ENCODE measurements at places on chromosomes 5 and 9.

GRCh38 chr9:133512253-133513213 lies 12.2 kb downstream of the MYMK start:
- DNase-seq, result no peak

- DNase-seq, result peak; percentile 58
Measured at GRCh38 chr5:145797336-145797735, 37.8 kb downstream of the PRELID2 start.

DNA sequence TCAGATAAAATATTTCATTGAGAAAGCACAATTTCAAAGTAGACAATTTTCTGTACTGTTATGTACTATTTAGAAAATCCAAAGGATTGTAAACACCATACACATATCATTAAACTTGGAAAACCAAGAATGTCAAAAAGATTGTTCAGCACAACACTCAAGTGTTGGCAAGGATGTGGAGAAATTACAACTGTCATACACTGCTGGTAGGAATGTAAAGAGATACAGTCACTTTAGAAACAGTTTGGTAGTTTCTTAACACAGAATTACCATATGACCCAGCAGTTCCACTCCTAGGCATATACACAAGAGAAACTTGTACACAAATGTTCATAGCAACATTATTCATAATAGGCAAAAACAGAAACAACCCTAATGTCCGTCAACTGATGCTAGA lies 71.2 kb downstream of the OR2K2 start:
- DNase-seq, result no peak

- DNase-seq, result peak; percentile 51
Measured at GRCh38 chr5:179907556-179908324, at the start of gene TBC1D9B. TSS of gene TBC1D9B (minus strand) at chr5:179907897. CDS start at chr5:179907821, 76 bp downstream.

- DNase-seq, result peak; percentile 24
Measured at GRCh38 chr9:111438541-111439235, 45.5 kb downstream of the ECPAS start.

- peak; percentile 87 for DNase-seq
Measured at GRCh38 chr9:110659891-110660541, 8.6 kb upstream of the MUSK start.

DNA sequence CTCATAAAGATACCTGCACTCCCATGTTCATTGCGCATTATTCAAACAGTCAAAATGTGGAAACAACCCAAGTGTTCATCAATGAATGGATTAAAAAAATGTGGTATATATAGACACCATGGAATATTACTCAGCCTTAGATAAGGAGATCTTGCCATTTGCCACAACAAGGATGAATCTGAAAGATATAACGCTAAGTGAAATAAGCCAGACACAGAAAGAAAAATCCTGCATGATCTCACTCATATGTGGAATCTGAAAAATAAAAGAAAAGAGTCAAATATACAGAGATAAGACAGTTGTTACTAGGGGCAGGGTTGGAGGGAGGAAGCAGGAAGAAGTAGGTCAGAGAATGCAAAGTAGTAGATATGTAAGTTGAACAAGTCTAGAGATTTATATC lies 17.6 kb upstream of the SLIT3 start:
- DNase-seq, result no peak

DNA sequence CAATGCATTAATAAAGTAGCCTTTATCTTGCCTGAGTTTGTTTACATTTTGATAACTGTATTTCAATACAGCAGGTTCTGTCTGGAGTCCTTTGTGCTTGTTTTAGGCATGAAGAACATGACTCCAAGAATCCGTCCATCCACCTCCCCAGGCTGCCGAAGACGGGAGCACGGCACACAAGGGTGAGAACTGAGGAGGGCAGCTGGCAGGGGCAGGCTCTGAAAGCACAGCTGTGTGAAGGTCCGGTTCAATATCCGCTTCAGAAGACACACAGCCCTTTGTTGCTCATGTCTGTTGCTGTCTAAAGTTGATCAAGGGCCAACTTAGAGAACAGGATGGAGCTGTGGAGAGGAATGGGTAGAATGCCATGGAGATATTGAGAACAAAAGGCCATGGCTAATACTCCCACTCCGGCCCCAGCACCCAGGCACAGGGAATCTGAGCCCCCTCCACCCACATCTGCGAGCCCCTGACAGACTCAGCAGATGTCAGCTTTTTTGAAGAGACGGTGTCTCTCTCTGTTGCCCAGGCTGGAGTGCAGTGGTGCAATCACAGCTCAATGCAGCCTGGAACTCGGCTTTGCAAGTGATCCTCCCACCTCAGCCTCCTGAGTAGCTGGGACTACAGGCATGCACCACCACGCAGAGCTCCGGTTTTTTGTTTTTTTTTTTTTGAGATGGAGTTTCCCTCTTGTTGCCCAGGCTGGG lies 58.5 kb upstream of the GNE start:
- DNase-seq, result no peak

GRCh38 chr9:128920381-128921058 lies at the start of gene PHYHD1:
TSS of gene PHYHD1 (plus strand) at chr9:128920982. CDS start at chr9:128922324, 1,342 bp downstream.
- DNase-seq, result peak; percentile 75

- no peak for DNase-seq
Measured at GRCh38 chr9:112731971-112732370, 14.1 kb upstream of the INIP start.

DNA sequence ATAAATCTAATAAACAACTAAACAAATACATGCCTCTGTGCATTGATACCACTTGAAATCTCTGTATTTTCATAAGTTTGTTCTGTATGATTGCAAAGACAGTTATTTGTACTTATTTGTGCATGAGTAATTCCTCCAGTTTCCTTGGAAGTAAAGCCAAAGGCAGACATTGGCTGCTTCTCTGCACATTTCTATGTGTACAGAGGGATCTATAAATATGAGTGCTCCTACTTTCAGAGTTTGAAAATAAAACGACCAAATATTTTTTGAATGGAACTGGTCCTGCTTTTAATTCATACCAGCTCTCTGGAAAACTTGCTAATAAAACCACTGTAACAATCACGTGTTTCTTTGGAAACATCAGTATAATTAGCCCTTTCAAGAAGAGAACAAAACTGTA lies 306.5 kb downstream of the MAN2A1 start:
- no peak for DNase-seq

Measured in M059J (cell line).